ENCODE measurements at places on chromosomes 5 and 9.

DNA sequence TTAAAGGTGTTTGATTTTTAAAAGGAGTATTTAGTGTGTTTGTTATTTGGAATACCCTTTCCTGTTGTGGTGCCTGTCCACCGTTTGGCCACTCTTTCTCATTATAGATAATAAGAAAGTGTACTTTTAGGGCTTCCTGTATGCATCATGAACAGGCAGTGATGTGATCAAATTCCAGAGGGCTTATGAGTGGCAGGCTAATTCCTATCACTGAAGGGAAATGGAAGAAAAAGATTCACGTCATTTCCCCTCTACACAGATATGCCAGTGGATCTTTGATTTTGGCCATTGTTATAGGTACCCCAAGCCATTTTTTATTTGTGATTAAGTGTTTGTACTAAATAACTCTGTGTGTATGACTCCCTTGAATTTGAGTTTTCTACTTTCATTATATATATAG, 37.1 kb downstream of the RPS6 start:
- no peak for DNase-seq

- DNase-seq, result no peak
Observed at GRCh38 chr9:108001237-108001636, 511.7 kb upstream of the KLF4 start.

DNA sequence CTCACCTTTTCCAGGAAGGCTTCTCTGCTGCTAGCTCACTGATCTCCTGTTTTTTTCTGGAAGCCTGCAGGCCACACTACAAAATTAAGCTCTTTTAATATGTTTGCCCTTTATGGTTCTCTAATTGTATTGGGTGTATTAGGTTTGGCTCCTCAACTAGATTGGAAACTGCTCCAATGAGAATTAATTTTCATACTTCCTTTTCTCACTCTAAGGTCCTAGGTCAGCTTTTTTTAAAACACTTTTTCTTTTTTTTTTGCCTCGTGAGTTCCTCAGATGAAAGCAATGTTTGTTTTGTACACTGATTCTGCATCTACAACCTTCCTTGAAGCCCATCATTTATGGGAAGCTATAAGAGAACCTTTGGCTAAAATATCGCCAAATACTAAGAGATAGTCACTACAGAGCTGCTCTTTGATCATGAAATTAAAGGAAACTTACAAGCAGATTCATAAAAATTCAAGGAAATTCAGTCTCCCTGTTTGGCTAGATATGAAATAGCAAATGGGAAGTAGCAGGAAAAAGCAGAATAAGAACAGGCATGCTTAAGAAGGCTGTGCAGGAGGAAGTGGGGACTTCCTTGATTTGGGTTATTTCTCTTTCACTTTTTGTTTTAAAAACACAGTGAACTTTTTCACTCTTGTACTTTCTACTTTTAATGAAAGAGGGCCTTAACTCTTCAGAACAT, 55.2 kb upstream of the FYB1 start:
- no peak for DNase-seq

- no peak for DNase-seq
Observed at GRCh38 chr5:120164986-120165385, 299.1 kb upstream of the PRR16 start.

DNA sequence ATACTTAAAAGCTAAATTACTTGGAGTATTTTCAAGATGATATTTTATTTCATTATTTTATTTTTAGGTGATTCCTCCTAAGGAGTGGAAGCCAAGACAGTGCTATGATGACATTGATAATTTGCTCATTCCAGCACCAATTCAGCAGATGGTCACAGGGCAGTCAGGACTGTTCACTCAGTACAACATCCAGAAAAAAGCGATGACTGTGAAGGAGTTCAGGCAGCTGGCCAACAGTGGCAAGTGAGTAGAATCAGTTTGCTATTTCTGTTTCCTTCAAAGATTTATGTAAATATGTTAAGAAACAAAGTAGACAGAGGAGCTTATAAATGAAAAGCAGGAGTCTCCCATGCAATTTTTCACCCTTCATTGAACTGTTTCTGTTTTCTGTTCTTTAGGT, 47.8 kb downstream of the KDM4C start:
- peak; percentile 28 for DNase-seq

- DNase-seq, result peak; percentile 82
Observed at GRCh38 chr9:95127249-95128176, 190.0 kb downstream of the FANCC start.

DNA sequence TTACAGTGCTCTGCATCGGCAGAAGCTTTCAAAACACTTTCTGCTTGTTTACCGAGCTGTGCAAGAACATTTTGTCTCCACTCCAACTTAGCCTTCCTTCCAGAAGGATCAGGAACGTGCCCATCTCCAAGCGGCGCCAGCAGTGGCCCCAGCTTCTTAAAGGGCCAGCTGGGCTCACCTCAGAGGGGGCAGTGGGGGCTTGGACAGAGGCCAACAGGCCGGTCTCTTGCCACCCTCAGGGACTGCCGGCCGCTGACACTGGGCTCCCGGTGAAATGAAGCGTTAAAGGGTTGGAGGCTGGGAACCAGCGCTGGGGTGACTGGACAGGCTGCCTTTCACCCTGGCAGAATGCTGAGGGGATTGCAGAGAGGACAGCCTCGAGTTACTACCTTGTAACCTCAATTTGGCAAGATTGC, 67.0 kb upstream of the RNU6ATAC start:
- no peak for DNase-seq

DNA sequence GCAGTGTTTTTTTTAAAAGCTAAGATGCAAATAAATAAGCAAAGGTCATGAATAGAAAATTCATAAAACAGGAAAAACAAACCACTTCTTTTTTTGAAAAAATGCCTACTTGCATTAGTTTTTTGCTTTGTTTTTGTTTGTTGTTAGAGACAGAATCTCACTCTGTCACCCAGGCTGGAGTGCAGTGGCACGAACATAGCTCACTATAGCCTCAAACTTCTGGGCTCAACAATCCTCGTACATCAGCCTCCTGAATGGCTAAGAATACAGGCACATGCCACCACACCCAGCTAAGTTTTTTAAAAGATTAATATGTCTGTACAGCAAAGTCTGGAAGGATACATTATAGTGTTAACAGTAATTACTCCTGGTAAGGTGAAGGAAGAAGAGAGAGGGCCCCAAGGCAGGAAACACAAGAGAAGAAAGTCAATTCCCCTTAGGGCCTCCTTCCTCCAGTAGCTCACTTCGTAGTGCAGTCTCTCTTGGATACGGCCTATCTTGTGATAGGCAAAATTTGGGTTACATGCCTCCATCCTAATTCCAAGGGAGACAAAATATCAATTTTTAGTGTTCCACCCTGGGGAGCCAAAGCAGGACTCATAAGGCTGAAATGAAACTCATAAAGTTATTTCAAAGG, 15.3 kb downstream of the FAM169A start:
- no peak for DNase-seq

- no peak for DNase-seq
Observed at GRCh38 chr5:135824541-135825041, 9.9 kb upstream of the SLC25A48 start.

DNA sequence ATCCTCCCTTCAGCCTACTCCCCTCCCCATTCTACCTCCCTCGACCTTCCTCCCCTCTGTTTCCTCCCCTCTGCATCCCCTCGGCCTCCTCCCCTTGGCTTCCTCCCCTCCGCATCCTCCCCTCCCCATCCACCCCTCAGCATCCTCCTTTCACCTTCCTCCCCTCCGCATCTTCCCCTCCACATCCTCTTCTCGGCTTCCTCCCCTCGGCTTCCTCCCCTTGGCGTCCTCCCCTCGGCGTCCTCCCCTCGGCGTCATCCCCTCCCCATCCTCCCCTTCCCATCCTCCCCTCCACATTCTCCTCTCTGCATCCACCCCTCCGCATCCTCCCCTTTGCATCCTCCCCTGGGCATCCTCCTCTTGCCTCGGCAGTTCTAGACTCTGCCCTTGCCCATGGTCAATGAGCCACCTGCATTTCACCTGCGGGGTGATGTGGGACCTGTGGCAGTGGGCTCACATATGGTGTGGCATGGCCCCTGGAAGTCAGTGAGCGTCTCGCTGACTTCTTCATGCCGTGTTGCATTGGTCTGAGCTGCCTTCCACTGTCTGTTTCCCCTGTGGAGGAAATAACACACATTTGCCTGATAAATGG, 113.0 kb downstream of the WNK2 start:
- no peak for DNase-seq

DNA sequence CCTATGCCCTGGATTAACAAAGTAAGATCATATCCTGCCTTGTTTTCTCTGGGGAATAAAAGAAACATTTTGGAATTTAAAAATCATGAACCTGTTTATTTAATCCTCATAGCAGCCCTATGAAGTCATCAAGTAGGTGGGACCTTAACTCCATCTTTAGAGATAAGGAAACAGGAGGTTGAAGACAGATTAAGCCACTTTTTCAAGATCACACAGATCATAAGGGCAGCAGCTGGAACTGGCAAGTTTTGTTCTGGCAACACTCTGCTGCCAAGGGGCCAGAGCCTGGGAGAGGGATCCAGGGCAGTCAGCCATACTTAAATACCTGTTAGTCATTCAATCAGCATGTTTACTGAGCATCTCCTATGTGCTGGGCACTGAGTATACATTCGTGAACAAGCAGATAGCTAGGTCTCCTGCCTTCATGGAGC, 63.7 kb downstream of the SLC1A1 start:
- no peak for DNase-seq

DNA sequence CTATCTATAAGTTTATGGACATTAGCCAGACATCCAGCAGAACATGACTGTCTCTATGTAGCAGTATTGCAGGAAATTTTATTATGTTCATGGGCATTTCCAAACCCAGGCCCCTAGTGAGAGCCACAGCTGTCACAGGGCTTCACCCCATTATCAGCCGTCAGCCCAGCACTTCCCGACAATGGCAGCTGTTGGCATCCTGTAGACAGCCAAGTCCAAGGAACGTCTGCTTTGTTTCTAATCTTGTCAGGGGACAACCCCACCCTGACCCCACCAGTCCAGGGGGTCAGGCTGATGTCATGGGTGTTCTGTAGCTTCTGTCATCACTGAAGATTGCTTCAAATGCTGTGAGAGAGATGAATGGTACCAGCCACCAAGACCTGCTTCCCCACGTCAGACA, 565.3 kb upstream of the BRINP1 start:
- DNase-seq, result no peak

GRCh38 chr5:75622564-75622963, 11.3 kb downstream of the ANKDD1B start:
- no peak for DNase-seq

DNA sequence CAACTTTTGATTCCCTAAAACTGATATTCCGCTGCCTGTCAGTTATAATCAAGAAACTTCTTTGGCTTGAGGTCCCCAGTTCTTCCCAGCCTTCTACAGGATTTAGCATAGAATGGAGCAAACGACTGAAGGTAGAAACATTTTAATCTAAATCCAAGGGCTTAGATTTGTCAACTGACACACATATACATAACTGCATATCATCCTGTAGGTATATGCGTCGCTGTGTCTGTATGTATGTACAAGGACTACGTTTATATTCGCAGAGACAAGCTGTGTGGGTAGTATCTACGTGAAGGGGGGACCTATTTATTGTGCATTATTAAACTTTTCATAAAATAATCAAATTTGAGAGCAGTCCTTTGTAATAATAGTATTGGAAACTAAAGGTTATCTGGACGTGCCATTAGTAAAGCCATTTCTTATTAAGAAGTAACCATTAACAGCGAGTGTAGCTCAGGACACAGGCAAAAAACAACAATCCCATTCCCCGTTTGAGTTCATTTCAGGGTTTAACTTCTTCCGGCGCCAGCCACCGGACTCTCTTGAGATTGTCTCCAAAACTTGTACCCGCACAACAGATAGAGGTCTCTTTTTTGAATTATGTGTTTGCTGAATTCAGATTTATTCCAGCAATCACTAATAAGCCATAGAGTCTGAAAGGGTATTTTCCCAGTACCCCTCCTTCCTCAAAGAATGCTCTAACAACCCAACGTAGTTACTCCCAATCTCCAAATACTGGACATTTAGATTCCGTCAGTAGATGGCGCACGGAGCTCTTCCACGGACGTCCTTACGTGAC, 2.1 kb upstream of the MLLT3 start:
- peak; percentile 52 for DNase-seq

GRCh38 chr5:119036101-119036762, 34.7 kb upstream of the DMXL1 start:
- no peak for DNase-seq

- DNase-seq, result no peak
Observed at GRCh38 chr5:38319491-38319890, 61.1 kb downstream of the EGFLAM start.

DNA sequence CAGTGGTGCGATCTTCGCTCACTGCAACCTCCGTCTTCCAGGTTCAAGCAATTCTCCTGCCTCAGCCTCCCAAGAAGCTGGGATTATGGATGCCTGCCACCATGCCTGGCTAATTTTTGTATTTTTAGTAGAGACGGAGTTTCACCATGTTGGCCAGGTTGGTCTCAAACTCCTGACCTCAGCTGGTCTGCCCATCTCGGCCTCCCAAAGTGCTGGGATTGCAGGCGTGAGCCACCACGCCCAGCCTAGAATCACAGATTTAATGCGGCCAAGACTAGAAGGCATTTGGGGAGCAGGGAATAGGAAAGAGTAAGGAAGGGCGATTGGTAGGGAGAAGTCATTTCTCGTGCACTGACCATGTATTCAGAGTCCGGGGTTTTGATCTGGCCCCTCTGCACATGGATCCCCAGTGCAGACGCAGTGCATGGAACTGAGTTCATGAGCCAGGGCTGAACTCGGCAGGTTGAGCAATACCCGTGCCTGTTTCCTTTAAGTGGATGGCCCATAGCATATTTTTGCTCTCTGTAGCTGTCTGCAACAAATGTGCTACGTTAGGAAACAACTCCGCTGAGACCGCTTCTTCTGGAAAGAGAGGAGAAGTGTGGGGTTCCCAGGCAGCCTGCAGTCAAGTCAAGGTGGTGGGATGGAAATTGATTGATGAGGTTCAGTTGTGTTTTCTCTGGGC, 3.4 kb upstream of the HMCN2 start:
- DNase-seq, result no peak

GRCh38 chr5:56152437-56152836, 80.7 kb downstream of the ANKRD55 start:
- no peak for DNase-seq

DNA sequence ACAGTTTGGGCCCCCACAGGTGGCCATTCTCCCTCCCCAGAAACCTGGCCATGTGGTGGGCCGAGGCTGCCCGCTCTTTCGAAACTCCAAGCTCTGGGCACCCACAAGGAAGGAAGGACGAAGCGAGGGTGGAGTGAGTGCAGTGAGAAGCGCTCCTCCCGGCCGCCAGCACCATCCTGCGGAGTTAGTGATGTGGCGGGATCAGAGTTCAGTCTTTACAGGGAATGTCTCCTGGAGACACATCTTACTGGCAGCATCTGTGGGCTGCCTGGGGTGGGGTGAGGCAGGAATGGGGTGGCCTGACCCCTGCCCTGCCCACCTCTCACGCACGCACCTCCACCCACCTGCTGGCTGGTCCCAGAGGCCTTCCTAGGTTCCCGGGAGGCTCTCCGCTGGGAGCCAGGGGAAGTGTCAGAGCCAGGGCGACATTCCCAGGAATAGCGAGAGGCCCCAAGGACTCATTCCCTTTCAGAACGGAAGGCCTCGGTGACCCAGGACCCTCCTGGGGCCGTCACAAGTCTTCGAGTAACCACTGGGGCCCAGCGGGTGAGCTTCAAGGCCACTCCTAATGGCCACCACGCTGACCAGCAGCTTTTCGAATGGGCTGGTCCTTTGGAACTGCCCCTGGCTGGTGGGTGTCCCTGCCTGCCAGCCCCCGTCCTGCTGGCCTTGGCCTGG, 5.5 kb upstream of the RNU6ATAC start:
- DNase-seq, result no peak

Measured in frontal cortex (tissue), 4 donors.